PC-3 (cell line): ENCODE measurements at places on chromosomes 7 and 10. TPM values are rescaled to one million over a fixed set of nuclear protein-coding genes. Genes with fewer than 3 reads are reported as not detected.

- DNase-seq, result no peak
- no peaks in the 10 kb centered on the region for H3K36me3 ChIP-seq
- peak overlapping the region; percentile 68 for H3K4me3 ChIP-seq
These were observed 7.8 kb downstream of the SHH start for GRCh38 chr7:155804431-155804831.

- H3K27me3 ChIP-seq, result no peaks in the 10 kb centered on the region
- DNase-seq, result peak; percentile 47
- H3K27ac ChIP-seq, result no peak within 1 kb of the TSS
These were observed at the start of gene FGL2 for GRCh38 chr7:77199013-77199966. Gene FGL2 (minus strand): TSS chr7:77199819. CDS start chr7:77199793, 26 bp downstream.

GRCh38 chr7:105003275-105003674 is 10.7 kb upstream of the KMT2E start:
- H3K4me3 ChIP-seq, result peak overlapping the region; percentile 25; the same call in 1 of the 2 replicates
- peaks cover 5% of the 10 kb centered on the region for H3K36me3 ChIP-seq
- no peaks in the 10 kb centered on the region for H3K27me3 ChIP-seq

The SLC13A1 gene
- not detected in 2 replicates for total RNA-seq

The SPDYE1 gene
- total RNA-seq, result not detected in 2 replicates

The DYDC2 gene
- not detected in 2 replicates for total RNA-seq
